K562 (cell line): ENCODE measurements at places on chromosomes 11 and 22. TPM values are rescaled to one million over a fixed set of nuclear protein-coding genes. Genes with fewer than 3 reads are reported as not detected.

GRCh38 chr11:107172996-107173395 is 154.7 kb upstream of the GUCY1A2 start:
- H3K36me3 ChIP-seq, result no peaks in the 10 kb centered on the region
- no peaks in the 10 kb centered on the region for H3K27me3 ChIP-seq
- DNase-seq, result no peak
- no peak overlapping the region for H3K4me3 ChIP-seq
- no peaks in the 10 kb centered on the region for H3K4me1 ChIP-seq
- H3K27ac ChIP-seq, result no peak overlapping the region

DNA sequence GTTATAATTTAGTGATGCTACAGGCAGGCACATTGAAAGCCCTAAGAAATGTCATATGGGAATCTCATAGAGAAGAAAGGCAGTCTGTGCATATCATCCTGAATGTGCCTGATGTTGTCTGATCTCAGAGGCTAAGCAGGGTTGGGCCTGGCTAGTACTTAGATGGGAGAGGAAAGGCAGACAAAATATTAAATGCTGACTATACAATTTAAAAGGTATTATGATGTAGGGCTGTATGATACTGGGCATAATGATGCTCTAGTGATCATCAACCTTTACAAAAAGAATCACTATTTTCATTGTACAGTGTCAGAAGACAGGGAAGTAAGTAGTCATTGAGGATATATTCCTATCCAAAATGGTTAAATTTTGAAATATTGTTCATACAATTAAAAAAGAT is 119.8 kb downstream of the UVRAG start:
- DNase-seq, result no peak
- no peaks in the 10 kb centered on the region for H3K27me3 ChIP-seq
- H3K4me3 ChIP-seq, result no peak overlapping the region
- no peaks in the 10 kb centered on the region for H3K4me1 ChIP-seq
- no peak overlapping the region for H3K27ac ChIP-seq
- no peaks in the 10 kb centered on the region; the same call in 2 of the 3 replicates for H3K36me3 ChIP-seq

- H3K27me3 ChIP-seq, result no peaks in the 10 kb centered on the region
- no peaks in the 10 kb centered on the region for H3K36me3 ChIP-seq
- H3K4me1 ChIP-seq, result no peaks in the 10 kb centered on the region
- no peak overlapping the region for H3K4me3 ChIP-seq
Observed at GRCh38 chr11:103773537-103773936, 262.9 kb upstream of the DDI1 start.

DNA sequence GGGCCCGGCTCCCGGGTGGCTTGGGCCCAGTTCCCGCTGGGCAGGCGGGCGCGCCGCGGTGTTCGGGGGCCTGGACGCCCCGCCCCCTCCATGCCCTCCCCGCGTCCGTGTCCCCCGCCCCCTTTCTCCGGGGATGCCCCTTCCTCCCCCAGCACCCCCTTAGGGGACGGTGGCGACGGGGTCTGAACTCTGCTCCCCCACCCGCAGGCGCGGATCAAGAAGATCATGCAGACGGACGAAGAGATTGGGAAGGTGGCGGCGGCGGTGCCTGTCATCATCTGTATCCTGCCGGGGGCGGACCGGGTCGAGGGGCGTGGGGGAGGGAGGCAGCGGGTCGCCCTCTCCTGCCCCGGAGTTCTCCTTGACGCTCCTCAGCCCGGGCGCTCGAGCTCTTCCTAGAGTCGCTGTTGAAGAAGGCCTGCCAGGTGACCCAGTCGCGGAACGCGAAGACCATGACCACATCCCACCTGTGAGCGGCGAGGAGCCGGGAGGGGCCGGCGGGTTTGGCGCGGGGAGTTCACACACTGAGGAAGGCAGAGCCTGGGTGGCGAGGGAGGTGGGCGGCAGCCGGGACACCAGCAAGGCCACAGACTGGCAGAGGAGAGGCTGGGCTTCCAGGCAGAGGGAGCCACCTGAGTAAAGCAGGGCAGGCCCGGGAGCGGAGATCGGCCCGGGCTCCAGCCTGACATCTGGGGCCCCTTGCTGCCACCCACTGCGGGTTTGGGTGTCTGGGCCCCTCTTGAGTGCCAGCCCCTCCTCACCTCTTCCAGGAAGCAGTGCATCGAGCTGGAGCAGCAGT is 546 bp downstream of the DRAP1 start:
- peaks cover 31% of the 10 kb centered on the region; the same call in 1 of the 3 replicates for H3K36me3 ChIP-seq
- H3K4me1 ChIP-seq, result peaks cover 25% of the 10 kb centered on the region
- no peaks in the 10 kb centered on the region for H3K27me3 ChIP-seq
- H3K27ac ChIP-seq, result peak overlapping the region; percentile 62; the same call in 1 of the 3 replicates

- peaks cover 32% of the 10 kb centered on the region for H3K36me3 ChIP-seq
- H3K4me1 ChIP-seq, result peaks cover 20% of the 10 kb centered on the region
- no peak overlapping the region for H3K27ac ChIP-seq
- H3K4me3 ChIP-seq, result no peak overlapping the region
Observed at GRCh38 chr11:8697054-8697453, 14.5 kb downstream of the RPL27A start.

- H3K4me1 ChIP-seq, result peaks cover 17% of the 10 kb centered on the region; the same call in 2 of the 3 replicates
- DNase-seq, result peak; percentile 23
- peak overlapping the region; percentile 86 for H3K27ac ChIP-seq
Observed at GRCh38 chr22:41619979-41620588, 759 bp downstream of the DESI1 start.

- peaks cover 26% of the 10 kb centered on the region for H3K4me1 ChIP-seq
- H3K4me3 ChIP-seq, result peak overlapping the region; percentile 83
- peaks cover 56% of the 10 kb centered on the region; the same call in 2 of the 3 replicates for H3K36me3 ChIP-seq
- peak; percentile 66 for DNase-seq
- peak overlapping the region; percentile 97 for H3K27ac ChIP-seq
Observed at GRCh38 chr22:37563153-37564081, 3.1 kb downstream of the CDC42EP1 start.

DNA sequence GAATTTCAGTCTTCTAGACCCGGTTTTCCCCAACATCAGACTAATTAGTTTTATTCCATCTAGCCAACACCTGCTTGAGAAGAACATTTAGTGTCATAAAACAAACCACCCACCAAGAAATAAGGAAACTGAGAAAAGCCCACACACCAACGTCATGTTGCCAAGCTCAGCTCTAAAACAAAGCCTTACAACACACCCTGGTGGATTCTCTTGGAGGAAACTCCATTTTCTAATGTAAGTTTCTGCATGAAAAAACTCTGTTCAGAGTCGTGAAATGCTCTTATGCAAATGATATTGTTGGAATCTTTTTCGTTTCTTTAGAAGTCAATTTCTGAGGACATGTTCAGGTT is 105.0 kb upstream of the RAG2 start:
- no peak for DNase-seq
- no peaks in the 10 kb centered on the region for H3K36me3 ChIP-seq
- H3K4me3 ChIP-seq, result no peak overlapping the region
- no peaks in the 10 kb centered on the region for H3K4me1 ChIP-seq
- peaks cover 5% of the 10 kb centered on the region; the same call in 1 of the 2 replicates for H3K27me3 ChIP-seq

DNA sequence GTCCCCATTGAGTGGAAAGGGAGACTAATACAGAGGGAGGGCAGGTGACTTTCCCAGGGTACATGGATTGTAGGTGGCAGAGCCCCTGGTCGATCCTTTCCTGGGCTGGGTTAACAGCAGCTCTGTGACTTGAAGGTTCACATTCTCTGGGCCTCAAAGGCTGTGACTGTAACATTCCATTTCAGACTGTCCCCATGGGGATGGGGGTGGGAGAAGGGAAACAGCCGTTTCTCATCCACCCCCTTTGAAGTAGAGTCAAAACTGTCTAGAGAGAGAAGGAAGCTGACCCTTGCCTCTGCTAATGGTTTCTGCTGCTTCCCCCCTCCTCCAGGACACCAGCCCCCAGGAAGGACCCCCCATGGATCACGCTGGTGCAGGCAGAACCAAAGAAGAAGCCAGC is 19.2 kb downstream of the MICALL1 start:
- DNase-seq, result no peak
- no peak overlapping the region for H3K27ac ChIP-seq
- no peak overlapping the region for H3K4me3 ChIP-seq
- H3K4me1 ChIP-seq, result peaks cover 12% of the 10 kb centered on the region; the same call in 1 of the 2 replicates
- no peaks in the 10 kb centered on the region for H3K27me3 ChIP-seq

GRCh38 chr11:64245797-64246620 is 734 bp downstream of the PPP1R14B start:
- peaks cover 37% of the 10 kb centered on the region for H3K36me3 ChIP-seq
- peak overlapping the region; percentile 98 for H3K4me3 ChIP-seq
- DNase-seq, result peak; percentile 47
- H3K4me1 ChIP-seq, result peaks cover 90% of the 10 kb centered on the region

- no peaks in the 10 kb centered on the region for H3K4me1 ChIP-seq
- no peak overlapping the region for H3K4me3 ChIP-seq
- H3K27me3 ChIP-seq, result no peaks in the 10 kb centered on the region
- DNase-seq, result no peak
- no peak overlapping the region for H3K27ac ChIP-seq
Observed at GRCh38 chr22:37343863-37344734, 61.8 kb downstream of the CYTH4 start.

GRCh38 chr11:64915376-64915887 is 1.6 kb downstream of the ATG2A start:
- peak overlapping the region; percentile 87 for H3K27ac ChIP-seq
- peaks cover 59% of the 10 kb centered on the region for H3K4me1 ChIP-seq
- peaks cover 37% of the 10 kb centered on the region; the same call in 2 of the 3 replicates for H3K36me3 ChIP-seq

GRCh38 chr11:27234043-27234668 is 128.9 kb downstream of the CCDC34 start:
- no peaks in the 10 kb centered on the region; the same call in 1 of the 2 replicates for H3K4me1 ChIP-seq
- no peak for DNase-seq
- peaks cover 15% of the 10 kb centered on the region; the same call in 1 of the 2 replicates for H3K27me3 ChIP-seq

GRCh38 chr11:1714908-1715885 is 18.2 kb downstream of the KRTAP5-6 start:
- H3K4me1 ChIP-seq, result no peaks in the 10 kb centered on the region
- no peak for DNase-seq
- no peak overlapping the region for H3K27ac ChIP-seq
- peaks cover 32% of the 10 kb centered on the region for H3K27me3 ChIP-seq

DNA sequence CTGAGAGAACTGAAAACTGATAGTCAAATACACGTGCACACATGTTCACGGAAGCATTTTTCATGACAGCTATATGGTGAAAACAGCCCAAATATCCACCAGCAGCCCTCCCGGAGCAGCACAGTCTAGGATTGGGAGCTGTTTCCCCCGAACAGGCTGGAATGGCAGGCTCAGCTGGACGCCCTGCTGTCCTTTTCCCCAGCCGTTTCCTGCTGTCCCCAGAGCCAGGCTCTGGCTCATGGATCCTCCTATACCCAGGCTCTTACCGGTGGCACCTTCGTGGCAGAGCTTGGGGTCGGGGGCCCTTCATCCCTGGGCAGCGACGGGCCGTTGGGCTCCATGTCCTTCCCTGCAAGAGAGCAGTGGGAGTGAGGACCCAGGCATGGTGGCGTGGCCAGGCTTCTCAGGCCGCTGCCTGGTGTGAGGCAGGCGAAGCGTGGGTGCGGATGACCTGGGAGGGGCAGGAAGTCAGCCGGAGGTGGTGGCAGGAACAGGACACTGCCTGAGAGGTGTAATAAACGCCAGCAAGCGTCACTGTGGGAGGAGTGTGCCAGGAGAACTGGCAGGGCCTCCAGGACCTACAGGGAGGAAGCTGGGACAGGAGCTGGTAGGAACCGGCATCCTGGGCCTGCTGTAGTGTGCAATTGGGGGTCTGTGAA is 38.8 kb downstream of the OSBPL5 start:
- peaks cover 39% of the 10 kb centered on the region for H3K4me1 ChIP-seq
- H3K27me3 ChIP-seq, result no peaks in the 10 kb centered on the region
- peaks cover 17% of the 10 kb centered on the region; the same call in 1 of the 3 replicates for H3K36me3 ChIP-seq

DNA sequence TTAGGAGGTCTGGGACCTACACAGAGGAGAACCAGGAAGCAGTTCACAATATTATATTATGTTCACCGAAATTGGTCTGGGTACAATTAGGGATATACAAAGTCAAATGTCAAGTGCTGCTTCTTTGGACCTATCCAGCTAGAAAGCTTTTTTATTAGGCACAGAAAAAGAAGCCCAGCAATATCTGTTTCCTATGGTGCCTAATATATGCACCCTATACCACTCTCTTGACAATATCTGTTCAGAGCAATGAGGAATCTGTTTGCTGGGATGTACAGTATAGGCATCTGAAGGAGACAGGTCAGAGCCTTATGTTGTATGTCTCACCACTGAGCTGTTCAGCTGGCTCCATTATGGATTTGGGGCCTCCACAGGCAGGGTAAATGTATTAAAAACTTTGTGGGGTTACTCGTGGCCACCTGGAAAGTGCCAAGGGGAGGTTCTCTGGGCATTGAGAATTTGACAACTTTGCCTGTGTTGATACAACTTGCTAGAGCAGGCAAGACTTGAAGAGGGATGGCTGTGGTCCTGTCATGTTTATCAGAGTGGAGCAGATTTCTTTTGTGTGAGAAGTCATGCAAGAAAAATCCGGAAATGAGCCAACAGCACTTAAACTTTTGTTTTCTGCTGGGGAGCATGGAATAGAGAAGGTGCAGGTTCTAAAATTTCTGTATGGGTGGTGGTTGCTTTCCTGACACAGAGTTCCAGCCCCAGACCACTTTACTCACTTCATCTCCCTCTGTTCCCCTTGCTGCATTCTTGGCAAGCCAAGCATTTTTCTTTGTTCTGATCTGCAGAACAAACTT is 10.1 kb downstream of the STIM1 start:
- peaks cover 41% of the 10 kb centered on the region for H3K4me1 ChIP-seq
- peak overlapping the region; percentile 77 for H3K27ac ChIP-seq
- H3K4me3 ChIP-seq, result no peak overlapping the region

DNA sequence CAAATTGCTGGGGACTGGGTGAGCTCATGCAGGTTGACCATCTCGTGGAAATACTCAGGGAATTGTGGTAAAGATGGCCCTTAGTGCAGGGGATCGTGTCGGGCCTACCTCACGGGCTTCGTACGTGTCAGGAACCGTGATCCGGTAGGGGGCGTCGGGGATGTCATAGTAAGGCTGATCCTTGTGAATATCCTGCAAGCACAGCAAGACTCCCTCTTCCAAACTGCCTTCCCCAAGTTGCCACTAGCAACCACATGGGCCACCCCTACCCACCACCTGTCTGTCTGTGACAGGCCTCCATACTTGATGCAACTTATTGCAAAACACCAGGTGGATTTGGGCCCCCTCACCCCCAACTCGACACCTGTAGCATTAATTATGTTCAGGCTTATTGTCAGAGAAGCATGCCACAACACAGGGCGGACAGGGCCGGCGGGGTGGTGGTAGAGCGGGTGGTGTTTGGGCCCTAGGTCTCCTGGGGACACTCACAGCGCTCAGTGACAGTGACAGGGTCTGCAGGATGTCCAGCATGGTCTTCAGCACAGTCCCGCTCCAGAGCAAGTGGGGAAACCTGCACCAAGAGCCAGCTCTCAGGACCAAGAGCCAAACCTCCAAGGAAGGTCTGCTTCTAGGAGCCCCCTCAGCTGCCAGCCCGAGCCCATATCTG is 22.6 kb upstream of the SERPIND1 start:
- no peak overlapping the region for H3K27ac ChIP-seq
- peaks cover 14% of the 10 kb centered on the region for H3K4me1 ChIP-seq
- H3K27me3 ChIP-seq, result no peaks in the 10 kb centered on the region
- no peak for DNase-seq
- peaks cover 67% of the 10 kb centered on the region; the same call in 2 of the 3 replicates for H3K36me3 ChIP-seq

The TRIM3 gene
- 6.4 and 6.8 TPM in 2 replicates for total RNA-seq

The PLEKHB1 gene
- 0.27 and 0.62 TPM in 2 replicates for total RNA-seq

The PARVA gene
- 0.11 and 0.20 TPM in 2 replicates for total RNA-seq

The OR52H1 gene
- total RNA-seq, result not detected in 2 replicates

The GALNT18 gene
- 0.07 TPM in 1 of 2 replicates, not detected in the other for total RNA-seq

The CDC42EP2 gene
- 2.1 and 3.5 TPM in 2 replicates for total RNA-seq
